ENCODE measurements at places on chromosomes 2 and 18. TPM values are rescaled to one million over a fixed set of nuclear protein-coding genes. Genes with fewer than 3 reads are reported as not detected.

Gene LRRC30
- not detected for total RNA-seq

Gene TXNDC2
- total RNA-seq: 0.16 TPM

Gene IL18RAP
- not detected for total RNA-seq

Gene CHRND
- not detected for total RNA-seq

Gene MMADHC
- 84.1 TPM for total RNA-seq

Gene TANC1
- 8.9 TPM for total RNA-seq

Gene HSPD1
- total RNA-seq: 578 TPM

Gene ASXL2
- total RNA-seq: 12.7 TPM

Gene MAP3K19
- not detected for total RNA-seq

Gene ASB18
- not detected for total RNA-seq

Gene STAT4
- 4.3 TPM for total RNA-seq

Gene PTPN2
- total RNA-seq: 20.6 TPM

Gene NGEF
- total RNA-seq: 12.8 TPM

Gene FBXO15
- 0.90 TPM for total RNA-seq

Gene SLC4A5
- 0.11 TPM for total RNA-seq

Gene SPEG
- 10.2 TPM for total RNA-seq

Gene DYNAP
- not detected for total RNA-seq

Gene CD302
- total RNA-seq: 2.5 TPM

Gene FEZ2
- 82.9 TPM for total RNA-seq

Gene RNMT
- total RNA-seq: 16.4 TPM

Gene AQP4
- not detected for total RNA-seq

Gene OR6B2
- total RNA-seq: not detected

Gene DOK1
- 4.6 TPM for total RNA-seq

Gene HOXD10
- 5.5 TPM for total RNA-seq

Gene CNTNAP5
- not detected for total RNA-seq

Gene PPP1R7
- 59.9 TPM for total RNA-seq

Gene INPP5D
- total RNA-seq: 0.60 TPM

Gene RASGRP3
- total RNA-seq: 0.44 TPM

Gene GKN1
- total RNA-seq: 0.45 TPM

Gene LINC00305
- not detected for total RNA-seq

Gene PROM2
- total RNA-seq: not detected

Gene MSTN
- total RNA-seq: not detected

Gene PRPF40A
- total RNA-seq: 101 TPM

All from A549 treated with ZK216348 at 1 μM for 4 hours (cell line).